NCI-H1105 (cell line): ENCODE measurements at places on chromosomes 1 and 21.

- no peak for DNase-seq
These were observed 47.2 kb downstream of the LAMC1 start for GRCh38 chr1:183070234-183070922.

- DNase-seq, result no peak
These were observed 127.6 kb downstream of the CYYR1 start for GRCh38 chr21:26445440-26445839.

DNA sequence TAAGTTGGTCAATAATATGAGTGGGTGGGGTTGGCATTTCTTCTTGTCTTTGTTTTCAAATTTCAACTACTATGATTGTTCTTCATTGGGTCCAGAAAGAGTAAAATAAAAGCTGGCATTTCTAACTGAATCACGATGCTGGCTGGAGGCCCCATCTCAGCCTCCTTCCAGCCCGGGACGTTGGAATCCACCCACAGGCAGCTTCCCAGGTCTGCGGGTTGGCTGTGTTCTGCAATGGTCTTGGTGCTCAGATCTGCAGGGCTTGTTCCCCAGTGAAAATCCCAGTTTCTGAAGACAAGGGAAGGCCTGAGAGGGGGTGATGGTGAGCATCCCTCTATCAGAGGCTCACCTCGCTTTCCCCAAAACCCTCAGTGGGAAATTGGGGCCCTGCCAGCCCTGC is 54.7 kb upstream of the ARHGEF16 start:
- no peak for DNase-seq

GRCh38 chr1:23469372-23469982 is 14.5 kb downstream of the ASAP3 start:
- no peak for DNase-seq

DNA sequence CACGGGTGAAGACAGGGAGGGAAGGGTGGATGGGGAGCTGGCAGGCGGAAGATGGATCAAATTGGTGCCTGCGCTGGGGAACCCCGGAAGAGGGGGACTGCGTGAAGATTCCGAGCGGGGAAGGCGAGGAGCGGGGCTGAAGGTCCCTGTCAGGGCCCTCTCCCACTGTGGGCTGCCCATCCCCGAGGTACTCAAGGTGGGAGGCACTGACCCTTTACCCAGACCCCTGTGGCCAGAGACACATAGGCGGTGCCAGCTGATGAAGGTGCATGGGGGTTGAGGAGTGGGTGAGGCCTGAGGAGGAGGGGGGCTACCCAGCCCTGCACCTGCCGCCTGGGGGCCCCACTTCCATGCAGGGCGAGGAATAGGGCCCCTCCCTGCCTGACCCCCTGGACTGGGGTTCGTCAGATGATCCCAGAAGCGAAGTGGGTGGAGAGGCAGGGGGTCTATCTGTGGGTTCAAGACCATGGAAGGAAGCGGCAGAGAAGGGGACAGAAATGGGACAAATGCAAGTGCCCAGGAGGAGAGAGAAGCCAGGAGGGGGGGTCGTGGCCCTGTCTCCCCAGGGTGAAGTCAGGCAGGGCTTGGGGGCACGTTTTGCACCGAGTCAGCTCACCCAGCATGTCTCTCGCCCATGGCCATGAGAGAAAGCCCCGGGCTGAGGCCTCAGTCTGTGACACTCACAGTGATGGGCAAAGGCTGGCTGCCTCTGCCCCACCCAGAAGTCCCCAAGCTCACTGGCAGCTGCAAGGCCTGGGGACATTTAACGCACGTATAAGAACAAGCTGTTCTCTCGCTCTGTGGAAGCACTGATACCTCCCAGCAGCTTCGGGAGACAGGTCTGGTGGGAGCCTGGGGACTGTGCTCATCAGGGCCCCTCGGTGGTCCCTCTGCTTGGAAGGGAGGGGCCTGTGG is 7.0 kb upstream of the MMEL1 start:
- no peak for DNase-seq

DNA sequence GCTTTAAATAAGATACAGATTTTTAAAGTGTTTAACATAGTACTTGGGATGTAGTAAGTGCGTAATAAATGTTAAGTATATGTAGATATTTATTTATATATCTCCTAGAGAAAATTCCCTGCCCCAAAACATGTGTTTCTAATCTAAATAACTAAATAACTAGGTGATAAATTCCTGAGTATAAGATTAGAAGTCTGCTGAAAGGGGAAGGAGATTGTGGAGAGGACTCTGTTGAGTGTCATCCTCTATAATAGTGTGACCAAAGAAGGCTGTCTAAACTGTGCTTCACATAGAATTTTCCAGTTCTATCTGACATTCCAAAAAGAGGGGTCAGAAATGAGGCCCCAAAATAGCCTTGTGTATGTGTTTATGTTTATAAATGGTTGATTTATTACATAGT is 590.5 kb upstream of the ADAMTS5 start:
- no peak for DNase-seq

- no peak for DNase-seq
These were observed 41.8 kb downstream of the CAMTA1 start for GRCh38 chr1:6827079-6827478.

DNA sequence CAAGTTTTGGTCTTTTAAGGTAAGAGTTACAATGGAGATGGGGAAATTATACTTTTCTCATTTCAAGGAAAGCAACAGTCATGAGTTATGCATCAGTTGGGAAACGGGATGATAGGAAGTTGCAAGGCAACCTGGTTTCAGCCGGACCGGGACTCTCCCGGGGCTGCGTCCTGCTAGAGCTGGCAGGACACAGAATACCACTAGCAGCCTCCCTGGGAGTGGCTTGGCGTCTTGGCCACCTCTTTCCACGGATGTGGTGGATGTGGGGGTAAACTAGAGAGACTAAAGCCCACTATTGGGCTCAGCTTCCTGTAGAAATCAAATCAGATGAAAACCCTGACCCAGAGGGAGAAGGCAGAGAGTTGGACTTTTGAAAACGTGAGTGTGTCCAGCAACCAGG is 71.9 kb downstream of the ADARB1 start:
- no peak for DNase-seq

DNA sequence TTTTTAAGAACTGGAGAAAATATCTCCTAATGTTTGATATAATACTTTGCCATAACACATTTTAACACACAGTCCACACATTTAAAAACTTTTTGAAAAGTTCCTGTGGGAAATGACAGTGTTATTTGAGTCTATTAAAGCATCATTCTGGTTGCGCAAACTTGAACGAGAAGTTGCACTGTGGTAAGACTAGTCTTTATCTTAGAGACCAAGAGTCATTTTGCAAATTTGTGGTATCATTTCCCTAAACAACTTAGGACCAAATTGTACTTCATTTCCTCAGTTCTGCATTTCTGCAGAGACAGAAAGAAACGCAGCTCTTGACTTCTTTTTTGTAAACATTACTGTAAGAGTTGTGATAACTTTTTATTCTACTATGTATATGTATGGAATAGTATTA is at the start of gene RGS18:
RGS18 (plus strand) TSS at position 282 of the 400 bp plus-strand sequence. CDS start 176 bp downstream, outside the sequence.
- no peak for DNase-seq

GRCh38 chr1:26887125-26887524 is 3.0 kb downstream of the GPN2 start:
- no peak for DNase-seq

GRCh38 chr1:18137759-18138345 is 30.3 kb downstream of the IGSF21 start:
- no peak for DNase-seq

- DNase-seq, result no peak
These were observed 7.7 kb upstream of the SPATC1L start for GRCh38 chr21:46191686-46192575.

DNA sequence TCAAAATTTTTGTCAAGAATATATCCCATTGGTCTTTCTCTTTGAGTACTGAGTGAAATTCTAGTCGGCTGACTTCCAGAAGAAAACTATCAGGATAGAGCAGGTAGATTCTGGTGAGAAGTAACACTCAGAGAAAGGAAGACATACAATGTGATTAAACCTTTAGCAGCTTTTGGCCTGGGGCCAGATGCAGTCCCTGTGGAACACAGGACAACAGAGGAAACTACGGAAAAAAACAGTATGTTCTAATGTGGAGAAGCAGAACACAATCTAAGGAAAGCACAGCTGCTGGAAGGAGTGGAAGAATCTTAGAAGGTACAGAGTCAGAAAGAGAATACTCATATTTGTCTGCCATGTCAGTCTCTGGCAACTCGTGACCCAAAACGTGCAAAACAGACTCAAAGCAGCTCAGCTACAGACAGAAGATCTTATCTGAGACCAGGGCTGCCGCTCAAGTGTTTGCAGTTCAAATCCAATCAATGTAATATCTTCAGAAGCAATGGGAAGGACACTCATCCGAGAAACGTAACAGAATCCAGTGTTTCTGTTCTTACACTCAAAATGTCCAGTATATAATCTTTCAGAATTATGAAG is 283.8 kb downstream of the MRPL39 start:
- peak; percentile 2 for DNase-seq

DNA sequence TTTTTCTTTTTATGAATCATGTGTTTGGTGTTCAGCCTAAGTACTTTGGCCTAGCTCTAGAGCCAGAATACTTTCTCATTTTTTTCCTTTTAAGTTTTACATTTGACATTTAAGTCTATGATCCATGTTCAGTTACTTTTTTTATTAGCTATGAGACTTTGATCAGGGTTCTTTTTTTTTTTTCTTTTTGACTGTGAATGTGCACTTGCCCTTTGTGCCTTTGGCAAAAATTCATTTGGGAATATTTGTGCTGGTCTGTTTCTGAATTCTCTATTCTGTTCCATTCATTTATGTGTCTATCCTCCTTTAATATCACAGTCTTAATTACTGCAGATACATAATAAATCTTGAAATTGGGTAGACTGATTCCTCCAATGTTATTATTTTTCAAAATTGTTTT is 93.8 kb downstream of the MAP3K21 start:
- no peak for DNase-seq

DNA sequence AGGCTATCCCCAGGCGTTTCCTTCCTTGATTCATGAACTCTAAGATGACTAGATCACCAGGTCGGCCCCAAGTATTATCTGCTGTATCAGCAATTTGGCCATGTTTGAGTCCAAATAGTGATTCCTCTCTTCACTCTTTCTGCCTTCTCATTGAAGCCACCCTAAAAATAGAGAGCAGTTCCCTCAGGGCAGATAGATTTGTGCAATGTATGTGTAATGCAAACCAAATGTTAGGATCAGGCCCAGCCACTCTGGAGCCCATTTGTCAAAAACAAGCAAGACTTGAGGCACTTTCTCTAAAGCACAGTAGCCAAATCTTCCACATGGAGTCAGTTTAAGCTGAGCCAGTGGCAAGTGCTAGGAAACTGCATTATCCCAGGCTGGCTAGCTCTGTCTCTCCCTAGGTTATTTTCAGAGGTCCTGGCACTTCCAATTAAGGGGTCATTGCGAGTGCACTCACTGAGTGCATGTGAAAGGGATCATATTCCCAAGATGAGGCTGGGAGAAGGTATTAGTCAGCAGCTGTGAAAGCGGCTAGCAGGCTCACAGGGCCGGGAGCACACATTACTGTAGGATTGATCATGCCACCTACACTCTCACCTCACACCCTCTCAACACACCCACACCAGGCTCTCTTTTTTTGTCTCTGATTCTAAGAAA is 97.9 kb upstream of the RAB3GAP2 start:
- DNase-seq, result no peak

GRCh38 chr1:153541641-153542590 is 1.2 kb upstream of the S100A5 start:
- no peak for DNase-seq

- DNase-seq, result peak; percentile 12
These were observed 45.3 kb downstream of the KCNC4 start for GRCh38 chr1:110255392-110255787.

DNA sequence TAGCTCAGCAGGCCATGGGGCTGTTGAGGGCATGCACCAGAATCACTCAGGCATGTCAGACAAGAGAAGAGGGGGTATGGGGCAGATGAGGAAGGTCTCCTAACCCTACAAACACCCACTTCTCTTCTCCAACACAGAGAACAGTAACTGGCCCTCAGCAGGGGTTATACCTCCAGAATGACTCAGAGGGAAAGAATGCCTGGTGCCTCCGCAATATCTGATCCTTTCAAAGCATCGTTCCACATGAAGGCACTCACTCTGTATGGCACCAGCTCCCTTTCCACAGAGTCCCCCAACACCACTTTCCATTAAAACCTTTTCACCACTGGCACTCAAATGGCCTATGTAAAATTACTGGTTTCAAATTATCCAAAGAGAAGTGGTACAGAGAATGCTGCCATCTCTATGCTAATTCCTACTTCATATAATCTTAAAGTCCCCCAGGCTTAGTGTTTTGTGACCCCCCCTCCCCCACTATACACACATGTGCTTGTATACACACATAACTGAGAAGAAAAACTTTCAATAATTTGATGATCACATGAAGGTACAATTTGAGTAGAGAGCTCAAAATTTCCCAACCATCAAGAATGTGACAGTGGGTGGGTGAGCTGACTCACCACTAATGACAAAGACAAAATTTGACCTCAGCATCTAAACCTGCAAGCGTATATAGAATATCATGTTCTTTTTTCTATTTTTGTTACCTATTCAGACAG is 91.5 kb downstream of the SIPA1L2 start:
- no peak for DNase-seq

DNA sequence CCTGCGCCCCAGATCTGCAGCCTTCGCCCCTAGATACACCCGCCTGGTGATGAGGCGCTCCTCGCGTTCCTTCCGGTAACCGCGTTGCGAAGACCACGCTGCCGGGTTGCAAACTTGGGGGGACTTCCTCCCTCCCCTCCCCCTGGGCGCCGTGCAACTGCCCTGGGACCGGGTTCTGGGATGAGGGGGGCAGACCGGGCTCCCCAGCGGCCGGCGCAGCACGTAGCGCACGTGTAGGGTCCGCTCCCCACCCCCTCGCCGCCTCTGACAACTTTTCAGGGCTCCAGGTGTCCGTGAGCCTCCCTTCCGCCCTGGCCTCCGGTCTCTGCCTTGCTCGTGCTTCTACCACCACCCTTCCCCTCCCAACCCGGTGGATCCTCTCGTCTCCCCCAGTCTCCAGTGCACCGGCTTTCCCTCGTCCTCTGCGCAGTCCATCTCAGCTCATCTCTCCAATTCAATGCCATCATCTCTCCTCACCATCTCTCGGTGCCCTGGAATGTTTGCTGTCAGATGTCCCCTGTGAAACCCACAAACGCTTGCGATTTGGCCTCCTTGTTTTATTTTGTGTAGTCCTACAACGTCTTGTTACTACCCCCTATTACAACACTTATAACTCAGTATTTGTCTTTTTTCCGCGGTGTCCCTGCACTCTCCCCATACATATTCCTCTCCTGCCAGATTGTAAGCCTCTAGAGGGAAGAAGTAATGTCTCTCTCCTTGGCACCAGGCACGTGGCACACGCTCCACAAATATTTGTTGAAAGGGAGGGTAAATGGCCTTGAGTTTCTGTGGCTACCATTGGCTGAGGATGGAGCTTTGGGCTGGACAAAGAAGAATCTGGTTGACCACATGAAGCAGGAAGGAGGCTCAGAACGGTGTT is 782 bp downstream of the PCAT6 start:
- DNase-seq, result peak; percentile 18

GRCh38 chr1:43348343-43348808 is 10.4 kb upstream of the CDC20 start:
- DNase-seq, result peak; percentile 84

DNA sequence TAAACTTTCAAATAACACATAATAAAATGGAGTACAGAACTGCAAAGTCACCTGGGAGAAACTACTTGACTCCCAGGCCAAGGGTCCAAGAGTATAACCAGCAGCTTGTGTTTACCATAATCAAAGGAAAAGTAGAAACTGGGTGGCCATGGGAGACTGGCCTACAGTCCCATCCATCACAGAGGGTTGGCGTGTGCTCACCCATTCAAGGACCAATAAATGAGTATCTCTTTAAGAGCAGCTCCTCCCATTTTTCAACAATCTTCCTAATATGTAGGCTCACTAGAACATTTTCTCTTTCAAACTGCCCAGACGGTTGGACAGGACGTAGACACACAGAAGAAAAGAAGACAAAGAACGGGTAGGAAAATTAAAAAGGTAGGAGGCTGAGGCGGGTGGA is at the start of gene FMO3:
FMO3 (plus strand) TSS at position 302 of the 400 bp plus-strand sequence. CDS start 1,754 bp downstream, outside the sequence.
- DNase-seq, result no peak
